ENCODE measurements at places on chromosomes 3 and 15.

DNA sequence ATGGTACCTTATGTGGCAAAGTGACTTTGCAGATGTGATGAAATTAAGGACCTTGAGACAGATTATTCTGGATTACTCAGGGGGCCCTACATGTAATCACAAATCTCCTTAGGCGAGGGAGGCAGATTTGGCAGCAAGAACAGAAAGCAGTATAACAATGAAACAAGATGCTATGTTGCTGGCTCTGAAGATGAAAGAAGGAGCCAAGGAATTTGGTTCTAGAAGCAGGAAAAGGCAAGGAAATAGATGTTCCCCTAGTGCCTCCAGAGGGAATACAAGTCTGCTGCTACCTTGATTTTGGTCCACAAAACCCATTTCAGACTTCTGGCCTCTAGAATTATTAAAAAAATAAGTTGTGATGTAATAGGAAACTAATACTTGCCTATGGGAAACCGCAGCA, 64.5 kb downstream of the PIK3R4 start:
- DNase-seq = no peak

DNA sequence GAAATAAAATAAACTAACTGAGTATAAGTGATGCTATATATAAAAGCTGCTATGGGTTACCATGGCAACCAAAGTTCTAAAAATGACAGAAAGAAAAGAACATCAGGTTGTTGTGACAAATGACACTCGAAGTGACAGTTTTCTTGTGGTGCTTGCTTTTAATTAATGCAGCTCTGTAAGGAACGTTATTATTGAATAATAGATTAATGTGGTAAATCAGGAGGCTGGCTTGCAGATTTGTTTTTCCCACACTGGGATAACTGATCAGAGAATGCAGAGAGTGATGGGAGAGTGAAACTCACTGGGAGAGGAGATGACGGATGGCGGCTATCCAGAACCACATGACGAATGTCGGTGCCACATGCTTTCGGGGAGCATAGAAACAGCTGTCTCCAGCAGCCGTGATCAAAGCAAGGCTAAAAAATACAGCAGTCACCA, 207.0 kb upstream of the ATP10A start:
- no peak for DNase-seq

DNA sequence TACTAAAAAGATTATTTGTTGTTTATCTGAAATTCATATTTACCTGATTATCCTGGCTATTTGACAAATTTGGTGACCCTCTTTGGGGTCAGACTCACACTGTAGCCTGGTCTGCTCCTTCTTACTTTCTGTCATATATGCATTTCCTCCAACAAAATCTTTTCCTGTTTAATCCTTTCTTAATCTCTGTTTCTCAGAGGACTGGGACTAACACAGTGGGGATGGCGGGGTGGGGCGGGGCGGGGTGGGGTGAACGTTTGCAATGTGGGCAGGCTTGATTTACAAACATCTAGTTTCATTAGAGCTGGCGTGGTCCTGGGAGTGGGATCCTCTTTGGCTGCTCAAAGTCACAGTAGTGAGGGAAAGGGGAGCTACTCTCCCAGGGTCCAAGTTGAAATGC, 35.3 kb upstream of the CDCP1 start:
- DNase-seq = no peak

DNA sequence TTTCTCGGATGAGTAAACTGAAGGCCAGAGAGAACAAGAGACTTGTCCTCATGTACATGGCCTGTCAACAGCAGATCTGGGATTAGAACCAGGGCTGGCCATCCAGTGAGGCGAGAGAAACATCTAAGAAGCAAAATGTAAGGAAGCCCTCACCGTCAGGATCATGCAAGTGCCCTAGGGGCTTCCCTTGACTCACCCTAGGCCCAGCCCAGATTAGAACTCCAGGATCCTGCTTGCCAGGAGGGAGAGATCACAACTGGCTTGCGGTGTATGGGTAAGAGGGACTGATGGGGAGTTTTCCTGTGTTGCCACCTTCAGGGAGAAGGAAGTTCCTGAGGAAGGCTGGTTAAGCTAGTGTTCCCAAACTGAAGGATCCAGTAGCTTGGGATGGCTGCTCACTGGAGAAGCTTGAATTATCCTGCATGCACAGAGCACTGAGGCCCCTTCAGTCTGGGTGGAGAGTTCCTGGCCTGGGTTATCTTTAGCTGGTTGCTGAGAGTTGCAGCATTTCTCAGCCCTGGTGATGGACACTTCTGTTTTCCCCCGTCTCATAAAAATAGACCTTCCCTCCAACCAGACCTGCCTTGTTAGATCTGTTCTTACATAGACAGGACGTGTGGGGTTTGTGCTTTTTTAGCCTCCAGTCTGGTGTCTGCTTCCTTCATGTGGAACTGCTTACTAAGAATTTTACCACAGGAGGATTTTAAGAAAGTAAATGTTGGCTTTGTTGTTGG, 28.2 kb upstream of the XIRP1 start:
- no peak for DNase-seq

DNA sequence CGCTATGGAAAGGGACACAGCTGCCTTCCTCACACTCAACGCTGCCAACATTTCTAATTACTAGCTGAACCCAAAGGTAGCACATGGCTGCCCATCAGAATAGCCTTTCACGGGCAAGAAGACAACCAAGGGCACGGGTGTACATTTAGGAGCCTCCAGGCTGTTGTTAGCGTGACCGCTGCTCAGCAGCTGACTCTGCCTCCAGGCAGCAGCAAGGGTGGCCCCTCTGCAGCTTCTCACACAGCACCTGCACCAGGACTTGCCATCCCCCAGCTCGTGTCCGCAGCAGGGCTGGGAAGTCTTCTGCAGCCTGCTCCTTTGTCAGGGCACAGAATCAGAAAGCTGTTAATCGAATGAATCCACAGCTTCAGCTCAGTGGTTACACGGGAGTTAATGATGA, 146.8 kb downstream of the ADAMTS17 start:
- DNase-seq = no peak

GRCh38 chr15:58520936-58521292, 89.1 kb downstream of the LIPC start:
- no peak for DNase-seq

DNA sequence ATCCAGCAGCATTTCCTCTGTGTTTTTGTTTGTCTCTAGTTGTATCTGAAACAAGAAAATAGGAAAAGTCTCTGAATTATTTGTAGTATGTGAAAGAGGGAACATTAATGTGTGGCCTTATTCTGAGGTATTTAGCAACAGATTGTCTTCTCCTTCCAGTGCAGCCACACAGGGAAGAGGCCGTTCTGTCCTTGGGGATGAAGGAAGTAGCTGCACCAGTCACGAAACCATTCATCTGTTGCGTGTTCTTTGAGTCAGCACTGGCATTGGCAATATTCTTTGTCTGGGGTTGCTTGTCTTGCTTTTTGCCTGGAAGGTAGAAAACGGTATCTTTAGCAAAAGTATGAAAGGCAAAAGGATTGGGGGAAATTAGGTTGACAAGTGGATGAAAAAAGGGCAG, 91.6 kb downstream of the CDIN1 start:
- DNase-seq = no peak

- no peak for DNase-seq
Observed at GRCh38 chr3:29690686-29691353, 409.9 kb downstream of the RBMS3 start.

DNA sequence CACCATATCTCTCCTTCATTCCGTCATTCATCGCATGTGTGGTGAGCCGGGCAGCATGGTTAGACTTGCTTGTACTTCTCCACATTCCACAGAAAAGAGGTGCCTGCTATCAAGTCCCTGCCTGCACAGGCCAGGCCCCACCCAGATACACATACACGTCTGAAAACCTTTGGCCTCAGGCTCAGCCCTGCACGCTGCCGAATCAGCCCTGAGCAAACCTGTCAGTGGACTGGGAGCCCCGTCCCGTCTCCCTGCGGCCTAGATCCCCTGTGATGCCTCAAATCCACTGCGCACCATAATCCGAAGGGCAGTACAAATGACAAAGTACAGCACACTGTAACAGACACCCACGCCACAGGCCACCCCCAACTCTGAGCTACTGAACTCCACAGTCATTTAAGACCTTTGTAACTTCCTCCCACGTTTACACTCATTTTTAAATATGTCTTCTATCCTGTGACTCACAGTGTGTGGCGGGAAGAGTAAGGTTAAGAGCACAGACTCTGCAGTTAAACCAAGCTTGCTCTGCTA, 67.1 kb downstream of the MB21D2 start:
- DNase-seq = no peak

GRCh38 chr15:84898761-84899160, 14.3 kb downstream of the SLC28A1 start:
- no peak for DNase-seq

DNA sequence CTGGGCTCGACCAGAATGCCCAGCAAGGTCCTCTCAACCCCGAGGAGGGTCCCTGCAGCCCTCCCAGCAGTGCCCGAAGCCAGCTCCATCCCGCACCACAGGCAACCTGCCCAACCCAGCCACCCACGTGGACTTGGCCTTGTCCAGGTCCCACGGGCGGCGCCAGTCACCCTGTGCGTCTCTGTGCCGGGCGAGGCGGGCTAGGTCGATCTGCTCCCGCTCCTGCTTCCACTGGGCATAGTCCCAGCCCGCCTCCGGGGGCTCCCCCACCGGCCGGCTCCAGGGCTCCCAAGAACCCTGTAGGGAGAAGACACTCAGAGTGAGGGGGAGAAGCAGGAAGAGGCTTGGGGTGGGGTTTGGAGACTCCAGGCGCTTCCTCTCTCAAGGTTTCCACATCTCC, 3.1 kb downstream of the CCDC9B start:
- DNase-seq = no peak

DNA sequence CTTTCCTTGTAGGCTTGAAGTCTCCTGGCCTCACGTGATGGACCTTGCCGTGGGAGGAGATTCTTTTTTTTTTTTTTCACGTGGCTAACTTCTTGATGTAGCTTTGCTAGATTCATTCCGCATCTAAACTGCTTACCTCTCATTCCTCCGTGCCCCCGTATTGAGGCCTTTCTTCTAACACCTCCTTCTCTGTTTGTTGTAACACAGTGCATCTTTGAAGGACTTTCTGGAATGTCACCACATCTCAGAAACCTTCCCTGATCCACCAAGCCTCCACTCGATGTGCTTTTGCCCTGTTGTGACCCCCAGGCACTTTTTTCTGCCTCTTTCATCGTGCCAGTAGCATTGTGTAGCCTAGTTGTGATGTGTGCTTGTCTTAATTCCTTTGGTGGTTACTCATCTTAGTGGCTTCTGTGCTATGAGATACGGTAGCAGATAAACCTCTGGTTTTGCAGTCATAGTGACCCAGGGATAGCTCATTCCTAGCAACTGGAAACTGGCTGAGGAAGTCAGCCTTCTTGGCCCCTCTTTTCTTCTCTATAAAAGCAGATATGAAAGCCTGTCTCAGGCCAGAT, 1.6 kb upstream of the BNC1 start:
- DNase-seq = no peak

DNA sequence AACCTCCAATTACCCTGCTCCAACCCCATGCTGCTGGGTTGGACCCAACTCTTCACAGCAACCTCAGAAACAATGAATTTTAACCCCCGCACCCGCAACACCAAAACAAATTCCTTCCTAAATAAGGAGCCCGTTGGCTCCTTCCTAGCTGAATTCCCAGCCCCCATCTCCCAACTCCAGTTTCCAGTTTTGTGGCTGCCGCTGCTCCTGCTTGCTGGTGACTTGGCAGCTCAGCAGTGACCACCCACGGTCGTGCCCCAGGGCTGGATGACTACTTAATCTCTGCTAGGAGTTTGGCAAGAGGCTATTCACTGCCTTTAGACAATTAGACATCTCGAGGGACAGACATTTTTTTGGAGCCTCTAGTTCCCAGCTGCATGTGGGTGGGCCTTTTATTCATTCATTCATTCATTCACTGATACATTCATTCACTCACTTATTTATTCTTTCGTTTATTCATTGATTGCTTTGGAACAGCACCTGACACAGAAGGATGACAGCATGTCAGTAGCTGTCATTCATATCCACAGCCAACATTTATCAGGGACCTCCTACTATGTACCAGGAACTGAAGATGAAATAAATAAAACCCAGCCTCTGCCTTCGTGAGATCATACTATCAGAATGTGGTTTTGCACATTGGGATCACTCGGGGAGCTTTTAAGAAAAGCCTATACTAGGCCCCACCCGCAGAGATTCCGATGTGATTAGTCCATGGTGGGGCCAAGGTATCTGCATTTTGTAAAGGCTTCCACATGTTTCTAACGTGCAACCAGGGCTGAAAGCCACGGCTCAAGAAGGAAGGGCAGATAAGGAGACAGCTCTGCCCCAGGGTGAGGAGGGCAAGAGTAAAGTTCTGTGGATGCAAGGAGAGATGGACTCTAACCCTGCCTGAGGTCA, 256.5 kb downstream of the SHQ1 start:
- DNase-seq = peak; percentile 97

- DNase-seq = no peak
Observed at GRCh38 chr3:192826214-192827006, 91.2 kb downstream of the MB21D2 start.

DNA sequence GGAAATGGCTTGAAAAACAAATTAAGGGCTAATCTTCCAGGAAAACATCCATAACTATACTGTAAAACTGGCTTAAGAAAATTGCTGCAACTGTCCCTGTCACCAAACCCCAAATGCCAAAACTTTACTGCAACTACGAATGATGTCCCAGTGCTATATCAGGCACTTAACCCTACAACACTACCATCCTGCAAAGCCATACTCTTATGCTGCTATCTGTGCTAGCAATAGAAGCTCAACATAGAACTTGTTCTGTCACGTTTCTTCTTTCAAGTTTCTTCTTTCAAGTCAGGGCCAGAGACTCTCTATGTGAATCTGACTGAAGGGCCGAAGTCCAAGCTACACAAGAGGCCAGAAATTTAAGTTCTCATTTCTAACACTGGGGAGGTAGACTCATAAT, 92.5 kb downstream of the IGSF11 start:
- no peak for DNase-seq

- no peak for DNase-seq
Observed at GRCh38 chr3:98699132-98699531, 64.0 kb upstream of the ST3GAL6 start.

- no peak for DNase-seq
Observed at GRCh38 chr3:59064276-59064675, 14.5 kb upstream of the CFAP20DC start.

DNA sequence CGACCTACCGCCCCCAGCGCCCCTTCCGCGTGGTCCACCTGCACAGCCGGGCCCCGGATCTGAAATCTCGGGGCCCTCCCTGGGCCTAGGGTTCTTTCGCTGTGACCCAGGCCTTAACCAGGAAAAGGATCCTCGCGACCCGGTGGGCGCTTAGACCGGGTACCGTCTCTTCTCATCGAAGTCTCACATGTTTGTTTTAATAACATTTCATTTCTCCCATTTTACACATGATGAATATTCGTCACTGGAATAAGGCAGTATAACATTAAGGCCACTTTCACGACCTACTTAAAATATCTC, 277 bp upstream of the DALRD3 start:
- no peak for DNase-seq

- no peak for DNase-seq
Observed at GRCh38 chr15:66897971-66898370, 167.4 kb upstream of the SMAD3 start.

DNA sequence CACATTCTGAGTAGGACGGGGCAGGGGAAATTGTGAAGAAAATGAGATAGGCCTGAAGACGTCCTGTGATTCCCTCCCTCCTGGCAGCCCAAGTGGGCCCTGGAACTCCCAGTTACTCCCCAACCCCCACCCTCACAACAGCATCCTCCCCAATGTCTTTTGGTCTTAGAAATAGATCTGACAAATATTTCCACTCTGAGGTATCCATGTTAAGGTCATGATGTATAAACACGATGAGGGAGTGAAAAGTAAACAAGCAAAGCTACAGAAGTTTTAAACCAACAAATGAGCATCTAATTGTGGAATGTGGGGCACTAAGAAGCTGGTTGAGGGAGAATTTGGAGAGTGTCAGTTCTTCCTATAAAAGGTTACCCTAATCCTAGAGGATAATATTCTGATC, 103.7 kb upstream of the AADACL2 start:
- DNase-seq = no peak

Data from COLO829 (cell line).